ENCODE measurements at places on chromosomes 2 and 18. TPM values are rescaled to one million over a fixed set of nuclear protein-coding genes. Genes with fewer than 3 reads are reported as not detected.
A peak's percentile ranks its signal among the peaks of the same experiment; 100 is the strongest.

The CROCC2 gene
- total RNA-seq = 0.23 TPM

The CXCR1 gene
- 0.28 TPM for total RNA-seq

GRCh38 chr2:97267411-97268074, 154.6 kb downstream of the ANKRD36 start:
- DNase-seq = peak; percentile 4

- DNase-seq = no peak
Observed at GRCh38 chr18:64519201-64519600, 370.3 kb upstream of the LINC00305 start.

- no peak for DNase-seq
Observed at GRCh38 chr18:50115095-50115494, 79.9 kb downstream of the MYO5B start.

DNA sequence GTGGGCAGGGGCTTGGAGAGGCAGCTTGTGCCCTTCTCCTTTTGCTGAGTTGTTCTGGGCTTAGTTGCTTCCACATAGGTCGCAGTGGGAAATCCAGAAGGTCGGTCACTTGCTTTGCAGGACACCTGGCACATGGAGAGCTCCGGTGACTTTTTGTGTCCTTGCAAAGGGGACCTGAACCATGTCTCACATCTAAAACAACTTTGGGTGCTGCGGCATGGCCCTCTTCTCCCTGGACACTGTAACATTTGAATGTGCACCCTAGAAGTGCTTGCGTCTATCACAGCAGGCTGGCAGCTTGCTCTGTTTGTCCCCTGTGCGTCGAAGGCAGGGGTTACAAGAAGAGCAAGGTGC, 189.9 kb upstream of the TWIST2 start:
- DNase-seq = no peak

DNA sequence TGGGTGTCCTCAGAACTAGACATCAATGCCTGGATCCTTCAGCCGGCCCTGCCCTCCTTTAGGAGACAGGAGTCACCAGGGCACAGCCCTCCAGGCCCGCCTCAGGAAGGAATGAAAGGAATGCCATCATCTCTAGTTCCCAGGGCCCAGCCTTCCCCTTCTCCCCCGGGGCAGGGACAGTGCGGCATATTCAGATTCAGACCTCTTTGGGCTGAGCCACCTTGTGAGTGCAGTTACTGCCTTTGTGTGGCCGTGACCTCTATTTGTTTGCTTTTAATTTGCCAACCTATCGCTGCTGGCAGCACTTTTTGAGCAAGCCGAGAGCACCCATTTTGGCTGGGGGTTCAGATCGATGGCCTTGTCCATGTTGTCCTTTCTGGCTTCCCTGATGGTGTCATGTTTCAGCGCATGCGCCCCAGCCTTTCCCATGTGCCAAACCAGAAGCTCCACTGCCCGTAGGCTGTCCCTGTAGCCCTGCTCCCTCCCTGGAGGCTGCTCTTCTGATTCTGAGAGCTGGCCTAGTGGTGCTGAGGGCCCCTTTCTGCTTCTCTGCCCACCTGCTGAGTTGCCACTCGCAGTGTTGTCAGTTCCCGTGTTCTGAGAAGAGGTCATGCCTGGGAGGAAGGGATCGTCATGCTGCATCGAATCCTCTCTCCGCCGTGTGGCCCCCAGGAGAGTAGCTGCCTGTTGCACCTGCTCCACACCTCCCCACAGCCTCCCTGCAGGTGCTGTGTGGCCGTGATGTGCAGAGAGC, 10.9 kb downstream of the ANKRD23 start:
- DNase-seq = peak; percentile 85

- no peak for DNase-seq
Observed at GRCh38 chr2:46014911-46015654, 282.1 kb upstream of the EPAS1 start.

GRCh38 chr2:173446722-173447121, 92.0 kb downstream of the CDCA7 start:
- no peak for DNase-seq

DNA sequence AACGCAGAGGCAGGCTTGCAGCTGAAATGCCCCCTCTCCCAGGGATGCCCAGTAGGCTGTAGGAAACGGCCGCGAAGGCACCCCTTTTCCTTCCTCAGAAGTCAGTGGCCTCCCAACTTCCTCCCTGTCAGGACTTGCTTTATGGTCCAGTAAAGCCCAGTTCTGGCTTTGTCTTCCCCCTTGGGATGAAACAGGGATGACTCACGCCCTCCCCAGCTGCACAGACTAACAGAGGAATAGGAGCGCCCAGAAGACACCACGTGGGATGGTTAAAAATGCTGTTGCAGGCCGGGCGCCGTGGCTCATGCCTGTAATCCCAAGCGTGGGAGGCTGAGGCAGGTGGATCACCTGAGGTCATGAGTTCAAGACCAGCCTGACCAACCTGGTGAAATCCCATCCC, 6.9 kb downstream of the CREG2 start:
- DNase-seq = peak; percentile 25

Measured in prostate gland (tissue), 2 donors.